Muscle of leg (tissue), 16 donors: ENCODE measurements at places on chromosomes 6 and 20.

DNA sequence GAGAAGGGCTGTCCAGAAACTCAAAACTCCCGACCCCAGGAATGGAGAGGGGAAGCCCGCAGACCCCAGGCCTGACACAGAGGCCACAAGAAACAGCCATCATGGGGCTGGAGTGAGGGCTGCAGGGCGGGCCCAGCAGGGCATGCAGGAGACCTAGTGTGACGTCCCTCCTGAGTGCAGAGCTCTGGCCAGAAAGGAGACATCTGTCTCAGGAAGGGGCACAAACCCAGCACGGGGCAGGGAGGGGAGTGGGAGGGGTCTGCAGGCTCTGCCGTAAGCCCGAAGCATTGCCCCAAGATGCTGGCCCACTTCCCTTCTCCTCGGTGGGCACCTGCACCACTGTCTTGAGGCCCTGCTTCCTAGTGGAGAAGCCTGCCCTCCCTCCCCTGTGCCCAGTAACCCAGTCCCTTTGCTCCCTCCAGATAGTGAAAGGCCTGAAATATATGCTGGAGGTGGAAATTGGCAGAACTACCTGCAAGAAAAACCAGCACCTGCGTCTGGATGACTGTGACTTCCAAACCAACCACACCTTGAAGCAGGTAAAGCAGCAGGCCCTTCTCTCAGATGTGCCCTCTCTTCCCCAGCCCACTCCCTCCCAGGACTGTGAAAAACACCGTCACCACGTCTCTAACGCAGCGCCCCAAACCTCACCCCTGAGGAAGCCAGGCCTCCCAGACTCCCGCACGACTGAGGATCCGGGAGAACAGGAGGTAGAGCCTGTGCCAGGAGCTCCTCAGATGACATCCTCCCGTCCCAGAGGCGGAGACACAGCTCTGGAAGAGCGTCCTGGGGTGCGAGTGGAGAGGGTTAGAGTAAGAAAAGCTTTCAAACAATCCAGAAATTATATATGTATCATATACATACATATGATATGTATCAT, 9.7 kb downstream of the CST7 start:
- no peak for DNase-seq

GRCh38 chr6:26569433-26569764, 27.4 kb upstream of the ABT1 start:
- no peak for DNase-seq

- no peak for DNase-seq
Observed at GRCh38 chr6:39746795-39747194, 21.6 kb upstream of the KIF6 start.

DNA sequence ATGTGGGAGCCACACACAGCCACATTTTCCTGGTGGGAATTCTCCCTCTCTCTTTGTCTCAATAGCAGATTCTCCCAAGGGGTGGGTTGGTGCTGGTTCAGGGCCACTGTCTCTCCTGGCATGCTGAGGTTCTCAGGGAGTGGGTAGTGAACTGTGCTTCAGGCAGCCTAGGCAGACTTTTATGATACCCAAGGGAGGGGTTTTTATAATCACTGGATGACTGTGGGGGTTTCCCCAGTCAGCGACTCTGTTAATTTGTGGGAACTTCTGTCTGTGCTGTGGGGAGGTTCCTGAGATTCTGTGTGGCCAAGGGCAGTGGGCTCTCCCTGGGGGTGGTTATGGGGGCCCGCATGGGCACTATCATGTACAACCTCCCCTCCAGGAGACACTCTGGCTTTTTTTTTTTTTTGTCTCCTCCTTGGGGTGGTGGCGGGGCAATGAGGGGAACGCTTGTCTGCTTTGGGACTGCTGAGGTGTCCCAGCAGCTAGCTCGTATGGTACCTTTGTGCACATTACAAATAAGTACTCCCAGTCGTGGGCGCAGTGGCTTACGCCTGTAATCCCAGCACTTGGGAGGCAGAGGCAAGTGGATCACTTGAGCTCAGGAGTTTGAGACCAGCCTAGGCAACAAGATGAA, 10.0 kb downstream of the PTK7 start:
- DNase-seq = no peak

DNA sequence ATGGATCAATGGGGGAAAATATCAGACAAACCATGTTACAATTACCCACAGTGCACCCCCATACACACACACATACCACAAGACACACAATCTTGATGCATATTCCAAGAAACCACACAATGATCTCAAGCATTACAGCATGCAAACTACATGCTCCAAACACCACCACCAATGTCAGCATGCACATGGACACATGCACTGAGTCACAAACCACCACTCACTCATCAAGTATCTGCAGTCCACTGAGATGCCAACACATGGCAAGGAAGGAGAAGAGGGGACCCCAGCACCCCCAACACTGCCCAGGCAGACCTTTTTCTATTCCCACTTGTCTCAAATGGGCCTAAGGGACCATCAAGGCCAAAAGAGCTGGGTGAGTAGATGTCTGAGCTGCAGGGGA, 91.6 kb downstream of the PREX1 start:
- no peak for DNase-seq

DNA sequence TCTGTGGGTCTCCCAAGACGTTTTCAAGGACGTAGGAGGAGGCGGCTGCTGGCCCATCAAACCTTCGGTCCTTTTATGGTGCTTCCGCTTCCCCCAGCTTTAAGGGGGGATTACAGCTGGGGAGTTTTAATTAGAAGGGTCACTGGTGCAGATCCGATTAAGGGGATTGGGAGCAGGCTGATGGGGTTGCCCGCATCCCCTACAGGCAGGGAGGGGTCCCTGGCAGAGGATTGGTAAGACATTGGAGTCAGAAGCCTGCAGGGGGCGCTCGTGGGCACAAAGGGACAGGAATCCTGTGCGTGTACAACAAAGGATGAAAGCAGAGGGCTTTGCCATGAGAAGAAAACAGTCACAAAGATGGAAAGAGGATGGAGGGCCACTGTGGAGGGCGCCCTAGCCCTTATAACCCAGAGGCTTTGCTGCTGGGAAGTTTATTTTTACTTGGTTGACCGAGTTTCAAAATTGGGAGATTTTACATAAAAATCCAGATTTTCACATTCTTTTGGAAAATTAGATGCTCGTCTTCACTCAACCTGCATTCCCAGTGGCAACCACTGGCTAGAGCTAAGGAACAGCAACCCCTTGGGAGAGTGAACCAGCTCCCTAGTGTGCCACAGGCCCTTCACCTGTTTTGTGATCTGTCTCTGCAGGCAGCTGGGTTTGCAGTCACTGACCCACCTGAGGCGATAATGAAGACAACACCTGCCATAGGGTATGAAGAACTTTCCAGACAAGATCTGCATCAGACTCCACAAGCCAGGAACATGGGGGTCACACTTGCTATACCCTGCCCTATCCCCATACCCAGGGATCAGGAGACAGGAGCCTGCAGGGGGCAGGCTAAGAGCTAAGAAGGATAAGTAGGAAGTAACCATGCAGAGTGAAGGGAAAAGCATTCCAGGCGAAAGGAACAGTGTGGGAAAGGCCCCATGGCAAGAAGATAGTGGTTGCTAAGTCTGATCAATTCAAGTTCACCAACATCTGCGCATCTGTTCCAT, 97.7 kb downstream of the KCNB1 start:
- peak; percentile 56 for DNase-seq

GRCh38 chr6:158867381-158868121, 48.4 kb upstream of the EZR start:
- no peak for DNase-seq
